ENCODE measurements at places on chromosomes 4 and X.

GRCh38 chrX:6383917-6384316 is 151.0 kb downstream of the VCX3A start:
- H3K27me3 ChIP-seq = no peaks in the 10 kb centered on the region
- H3K36me3 ChIP-seq = no peaks in the 10 kb centered on the region
- no peak overlapping the region for H3K4me3 ChIP-seq
- DNase-seq = no peak
- no peaks in the 10 kb centered on the region for H3K4me1 ChIP-seq

GRCh38 chr4:53234111-53234510 is 131.8 kb downstream of the SCFD2 start:
- H3K36me3 ChIP-seq = no peaks in the 10 kb centered on the region
- no peak overlapping the region for H3K4me3 ChIP-seq
- no peaks in the 10 kb centered on the region for H3K4me1 ChIP-seq
- no peaks in the 10 kb centered on the region for H3K27me3 ChIP-seq
- DNase-seq = no peak
- no peak overlapping the region for H3K27ac ChIP-seq

GRCh38 chr4:11074581-11075241 is 354.0 kb downstream of the HS3ST1 start:
- no peaks in the 10 kb centered on the region for H3K27me3 ChIP-seq
- no peaks in the 10 kb centered on the region for H3K4me1 ChIP-seq
- no peaks in the 10 kb centered on the region for H3K36me3 ChIP-seq
- DNase-seq = no peak
- no peak overlapping the region for H3K27ac ChIP-seq
- no peak overlapping the region for H3K4me3 ChIP-seq

DNA sequence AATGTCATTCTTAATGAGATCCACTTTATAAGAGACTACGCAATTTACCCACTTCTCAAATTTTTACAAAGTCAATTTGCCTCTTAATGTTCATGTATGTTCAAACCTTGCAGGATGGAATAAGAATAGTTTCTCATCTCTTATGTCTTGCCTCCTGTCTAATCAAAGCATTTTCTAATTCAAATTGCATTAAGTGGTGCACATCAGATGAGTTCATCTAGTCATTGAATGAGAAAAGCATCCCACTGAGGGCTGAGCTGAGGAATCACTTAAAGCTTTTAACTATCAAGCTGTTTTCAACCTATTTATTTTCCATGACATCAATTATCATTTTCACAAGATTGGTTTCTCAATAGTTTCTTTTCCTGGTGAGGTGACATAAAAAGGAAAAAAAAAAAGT is 1964.0 kb downstream of the PCDH7 start:
- no peaks in the 10 kb centered on the region for H3K27me3 ChIP-seq
- H3K4me3 ChIP-seq = no peak overlapping the region
- H3K36me3 ChIP-seq = no peaks in the 10 kb centered on the region

- no peaks in the 10 kb centered on the region for H3K36me3 ChIP-seq
- H3K27me3 ChIP-seq = no peaks in the 10 kb centered on the region
- H3K4me3 ChIP-seq = no peak overlapping the region
- no peak overlapping the region for H3K27ac ChIP-seq
- DNase-seq = no peak
- no peaks in the 10 kb centered on the region for H3K4me1 ChIP-seq
Measured at GRCh38 chr4:24781999-24782745, 13.2 kb upstream of the SOD3 start.

DNA sequence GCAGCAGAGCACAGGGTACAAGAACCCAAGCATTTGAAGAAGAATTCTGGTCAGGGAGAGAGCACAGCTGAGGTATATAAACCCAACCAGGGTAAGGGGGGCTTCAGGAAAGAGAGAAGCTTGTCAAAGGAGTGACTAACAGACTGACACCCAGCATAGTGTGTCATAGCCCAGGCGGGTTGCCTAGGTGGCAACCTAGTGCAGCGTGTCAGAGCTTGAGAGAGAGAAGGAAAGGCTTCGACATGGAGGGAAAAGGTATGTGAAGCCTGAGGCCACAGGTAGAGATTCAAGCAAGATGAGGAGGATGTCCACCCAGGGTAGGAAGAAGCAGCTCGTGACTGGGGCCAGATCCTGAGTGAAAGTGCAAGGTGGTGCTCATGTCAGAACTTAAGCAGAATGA is 8.5 kb upstream of the ANTXR2 start:
- H3K36me3 ChIP-seq = no peaks in the 10 kb centered on the region

DNA sequence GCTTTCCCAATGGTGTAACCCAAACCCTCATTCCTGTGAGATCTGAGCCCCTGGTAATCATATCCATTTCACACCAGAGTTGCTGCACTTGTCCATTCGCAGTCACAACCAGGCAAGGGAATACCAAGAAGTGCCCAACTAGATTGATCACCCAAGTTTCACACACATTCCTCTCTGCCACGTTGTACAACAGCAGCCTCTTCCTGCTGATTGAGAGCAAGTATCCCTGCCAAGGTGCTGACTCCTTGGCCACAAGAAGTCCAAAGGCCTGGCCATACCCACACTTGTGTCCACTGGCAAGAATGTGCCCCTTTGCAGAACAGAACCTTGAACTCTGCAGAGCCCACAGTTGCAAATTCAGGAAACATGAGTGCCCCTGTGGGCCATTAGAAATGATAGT is 6.5 kb upstream of the ACOT9 start:
- no peak overlapping the region for H3K27ac ChIP-seq
- H3K4me1 ChIP-seq = peaks cover 8% of the 10 kb centered on the region
- H3K4me3 ChIP-seq = no peak overlapping the region
- H3K27me3 ChIP-seq = no peaks in the 10 kb centered on the region
- no peak for DNase-seq
- H3K36me3 ChIP-seq = no peaks in the 10 kb centered on the region

DNA sequence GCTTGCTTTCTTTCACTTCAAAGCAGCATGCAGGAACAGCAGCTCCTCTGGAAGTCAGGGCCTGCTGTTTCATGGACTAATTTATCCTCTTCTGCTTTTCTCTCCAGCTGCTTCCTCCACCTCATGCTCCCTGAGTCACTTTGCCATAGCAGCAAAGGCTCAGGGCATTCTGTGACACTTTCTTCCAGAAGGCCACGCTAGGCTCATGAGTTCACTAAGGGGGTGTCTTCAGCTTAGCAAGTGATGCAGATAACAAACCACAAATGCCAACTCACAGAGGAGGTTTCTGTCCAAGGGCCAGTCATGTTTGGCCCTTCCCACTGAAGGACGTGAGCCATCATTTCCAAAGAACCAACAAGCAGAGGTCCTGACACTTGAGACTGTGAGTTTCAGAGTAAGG is 200.2 kb downstream of the ADGRA3 start:
- no peak for DNase-seq
- H3K4me3 ChIP-seq = no peak overlapping the region
- H3K36me3 ChIP-seq = no peaks in the 10 kb centered on the region

DNA sequence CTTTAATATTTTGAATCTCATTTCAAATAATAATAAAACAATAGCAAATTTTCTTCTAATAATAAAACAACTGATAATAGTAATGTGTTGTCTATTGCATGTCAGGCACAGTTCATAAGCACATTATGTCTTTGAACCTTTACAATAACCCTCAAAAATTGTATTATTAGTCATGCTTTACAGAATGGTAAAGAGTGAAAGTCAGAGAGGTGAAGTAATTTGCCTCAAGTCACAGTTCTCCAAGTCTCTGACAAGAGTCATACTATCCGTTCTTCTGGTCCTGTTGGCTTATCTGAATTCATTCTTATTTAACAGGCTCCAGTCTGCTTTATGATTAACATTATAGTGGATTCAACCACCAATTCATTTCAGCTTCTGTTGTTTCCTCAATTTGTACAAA is 313.0 kb downstream of the AFF2 start:
- no peaks in the 10 kb centered on the region for H3K27me3 ChIP-seq
- no peaks in the 10 kb centered on the region for H3K36me3 ChIP-seq
- no peaks in the 10 kb centered on the region for H3K4me1 ChIP-seq
- no peak overlapping the region for H3K4me3 ChIP-seq
- no peak overlapping the region for H3K27ac ChIP-seq

- H3K27me3 ChIP-seq = no peaks in the 10 kb centered on the region
- no peak for DNase-seq
- no peaks in the 10 kb centered on the region for H3K36me3 ChIP-seq
- no peaks in the 10 kb centered on the region for H3K4me1 ChIP-seq
Measured at GRCh38 chr4:144714166-144714565, 68.2 kb downstream of the HHIP start.

GRCh38 chr4:87270825-87271224 is 50.4 kb upstream of the KLHL8 start:
- no peaks in the 10 kb centered on the region for H3K4me1 ChIP-seq
- no peaks in the 10 kb centered on the region for H3K36me3 ChIP-seq
- H3K27me3 ChIP-seq = no peaks in the 10 kb centered on the region
- no peak overlapping the region for H3K27ac ChIP-seq
- H3K4me3 ChIP-seq = no peak overlapping the region

DNA sequence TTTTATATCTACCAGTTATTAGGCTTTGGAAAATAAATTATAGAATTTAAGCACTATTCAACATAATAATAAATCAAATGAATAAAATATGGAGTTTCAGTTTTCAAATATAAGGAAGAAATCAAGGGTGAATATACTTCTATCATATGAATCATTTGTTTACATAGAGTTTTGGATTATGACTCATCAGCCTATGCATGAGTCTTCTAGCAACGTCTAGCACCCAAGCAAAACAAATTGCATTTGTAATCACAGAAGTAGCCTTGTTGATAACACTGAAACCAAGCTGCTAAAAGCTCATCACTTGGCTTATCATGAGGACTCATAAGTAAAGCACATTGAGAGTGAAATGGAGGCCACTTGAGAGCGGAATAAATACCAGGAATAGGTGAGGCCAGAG is 434.6 kb downstream of the PCDH11X start:
- no peak for DNase-seq
- no peak overlapping the region for H3K4me3 ChIP-seq
- H3K36me3 ChIP-seq = no peaks in the 10 kb centered on the region
- H3K27me3 ChIP-seq = no peaks in the 10 kb centered on the region
- no peak overlapping the region for H3K27ac ChIP-seq

DNA sequence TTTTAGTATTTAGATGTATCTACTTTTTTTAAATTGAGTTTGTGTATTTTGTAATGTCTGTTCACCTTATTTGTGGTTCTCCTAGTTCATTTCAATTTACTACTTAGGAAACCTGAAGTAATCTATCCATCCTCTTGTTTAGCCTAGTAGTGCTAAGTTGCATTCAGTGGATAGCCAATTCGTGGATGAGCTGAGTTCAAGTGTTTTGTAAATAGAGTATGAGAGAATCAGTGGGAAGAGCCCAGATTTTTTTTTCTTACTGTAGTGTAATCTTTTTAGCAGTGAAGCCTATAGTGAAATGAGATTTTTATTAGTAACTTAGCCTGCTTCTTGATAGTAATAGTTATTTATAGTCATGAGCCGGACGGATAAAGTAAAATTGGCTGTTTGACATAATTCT is 21.7 kb downstream of the STAG2 start:
- H3K4me1 ChIP-seq = peaks cover 8% of the 10 kb centered on the region
- DNase-seq = no peak
- H3K36me3 ChIP-seq = no peaks in the 10 kb centered on the region
- H3K27ac ChIP-seq = no peak overlapping the region
- no peak overlapping the region for H3K4me3 ChIP-seq

- no peak overlapping the region for H3K4me3 ChIP-seq
- H3K36me3 ChIP-seq = no peaks in the 10 kb centered on the region
- H3K27me3 ChIP-seq = no peaks in the 10 kb centered on the region
- DNase-seq = peak; percentile 65
- H3K27ac ChIP-seq = no peak overlapping the region
- no peaks in the 10 kb centered on the region for H3K4me1 ChIP-seq
Measured at GRCh38 chr4:186037692-186038658, 31.0 kb upstream of the TLR3 start.

Measured in natural killer cell (primary cell).